ENCODE measurements at places on chromosomes 7 and 10.

DNA sequence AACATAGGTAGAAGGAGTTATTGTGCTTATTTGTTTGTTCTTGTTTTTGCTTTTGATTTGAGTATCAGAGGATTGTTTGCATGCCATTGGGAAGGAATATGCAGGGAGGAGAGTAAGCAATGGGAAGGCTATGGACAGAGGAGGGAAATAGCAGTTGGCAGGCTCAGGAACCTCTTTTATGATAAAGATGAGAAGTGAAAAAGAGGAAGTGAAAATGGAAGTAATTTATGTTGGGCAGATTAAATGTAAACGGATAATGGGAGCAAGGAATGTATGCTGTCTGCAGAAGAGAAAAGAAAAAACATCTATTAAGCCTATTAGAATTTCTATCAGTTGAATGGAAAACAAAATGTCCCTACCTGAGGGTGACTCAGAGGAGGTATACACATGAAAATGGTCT lies 90.1 kb upstream of the NPSR1 start:
- DNase-seq, result no peak

DNA sequence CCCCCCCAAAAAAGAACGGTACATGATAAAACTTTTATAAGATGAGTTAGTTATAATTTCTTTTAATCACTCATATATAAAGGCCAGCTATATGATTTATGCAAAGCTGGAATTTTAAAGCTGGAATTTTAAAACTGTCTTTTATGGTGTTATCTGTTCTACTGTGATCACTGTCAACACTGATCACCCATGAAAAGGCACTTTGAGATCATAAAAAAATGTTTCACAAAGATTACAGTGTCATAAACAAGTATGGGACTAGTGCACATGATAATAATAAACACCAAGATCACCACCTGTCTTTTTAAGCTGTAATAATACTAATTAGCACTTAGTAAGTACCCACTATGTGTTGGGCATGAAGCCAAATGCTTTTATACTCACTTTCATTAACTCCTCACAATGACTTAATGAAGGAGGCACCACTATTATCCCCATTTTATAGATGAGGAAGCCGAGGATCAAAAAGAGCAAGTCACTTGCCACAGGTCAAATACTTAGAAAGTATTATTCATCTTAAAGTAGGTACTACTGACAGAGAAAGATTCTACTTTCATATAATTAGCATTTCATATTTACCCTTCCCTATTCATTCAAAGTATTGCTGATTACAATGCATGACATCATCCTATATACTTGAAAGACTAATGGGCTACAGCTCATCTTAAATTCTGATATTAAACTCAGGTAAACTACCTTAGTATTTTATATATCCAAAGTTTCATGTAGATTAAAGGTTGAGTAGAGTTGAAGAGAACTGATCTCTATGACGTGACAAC lies 8.3 kb upstream of the RHOBTB1 start:
- DNase-seq, result no peak

- no peak for DNase-seq
Observed at GRCh38 chr7:149686449-149686848, 86.9 kb downstream of the ZNF467 start.

DNA sequence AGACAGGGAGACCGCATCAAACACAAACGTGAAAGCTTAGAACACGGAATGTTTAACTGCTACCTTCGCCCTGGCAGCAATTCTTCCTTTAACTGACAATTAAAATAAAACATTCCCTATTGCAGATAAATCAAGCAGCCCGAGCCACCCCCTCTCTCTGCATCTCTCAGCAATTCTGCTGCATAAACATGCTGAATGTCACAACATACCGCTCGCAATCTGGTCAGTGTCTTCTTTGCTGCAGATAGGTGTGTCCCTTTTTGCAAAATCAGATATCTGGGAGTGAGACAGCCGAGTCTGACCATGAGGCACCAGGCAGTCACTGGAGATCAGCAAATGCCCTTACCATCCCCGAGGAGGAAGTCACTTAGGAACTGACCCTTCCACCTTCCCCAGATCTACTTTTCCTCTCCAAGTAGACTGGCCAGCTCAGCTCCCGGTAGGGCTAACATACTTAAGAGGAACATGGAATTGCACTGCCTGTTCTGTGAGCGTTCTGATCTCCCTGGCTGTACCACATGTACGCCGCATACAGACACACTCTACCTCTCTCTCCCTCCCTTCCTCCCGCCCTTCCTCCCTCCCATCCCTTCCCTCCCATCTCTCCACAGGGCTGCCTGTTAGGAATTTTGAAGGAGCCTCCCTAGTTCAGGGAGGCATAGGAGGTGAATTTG lies at the start of gene FRMD4A:
FRMD4A (minus strand) TSS at position 537 of the 674 bp plus-strand sequence.
- DNase-seq, result no peak

DNA sequence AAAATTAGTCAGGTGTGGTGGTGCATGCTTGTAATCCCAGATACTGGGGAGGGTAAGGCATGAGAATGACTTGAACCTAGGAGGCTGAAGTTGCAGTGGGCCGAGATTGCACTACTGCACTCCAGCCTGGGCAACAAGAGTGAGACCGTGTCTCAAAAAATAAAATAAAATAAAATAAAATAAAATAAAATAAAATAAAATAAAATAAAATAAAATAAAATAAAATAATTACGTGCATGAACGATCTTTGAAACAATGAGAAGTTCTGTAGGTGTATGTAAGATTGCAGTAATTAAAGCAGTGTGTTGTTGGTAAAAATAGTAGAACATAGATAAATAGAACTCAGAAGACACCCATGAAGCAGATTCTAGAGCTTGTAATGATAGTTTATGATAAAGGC lies 348.5 kb downstream of the ANKRD30A start:
- no peak for DNase-seq

Data from HS-5 (cell line).